ENCODE measurements at places on chromosomes 16 and 17.

- DNase-seq: no peak
Measured at GRCh38 chr16:5016967-5017677, 16.6 kb downstream of the NAGPA start.

- DNase-seq: no peak
Measured at GRCh38 chr17:82989881-82990280, 89.5 kb upstream of the METRNL start.

DNA sequence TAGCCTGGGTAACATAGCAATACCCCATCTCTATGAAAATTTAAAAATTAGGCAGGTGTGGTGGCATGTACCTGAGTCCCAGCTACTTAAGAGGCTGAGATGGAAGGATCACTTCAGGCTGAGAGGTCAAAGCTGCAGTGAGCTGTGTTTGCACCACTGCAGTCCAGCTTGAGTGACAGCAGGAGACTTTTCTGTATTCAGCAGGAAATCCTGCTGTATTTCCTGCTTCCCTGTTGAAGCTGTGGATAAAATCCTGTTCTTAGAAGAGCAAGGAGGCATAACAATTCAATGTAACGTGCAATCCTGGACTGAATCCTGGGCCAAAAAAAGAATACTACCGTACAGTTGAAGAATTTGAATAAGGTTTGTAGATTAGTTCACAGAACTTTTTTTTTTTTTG, 62.2 kb downstream of the FBXL20 start:
- no peak for DNase-seq

- DNase-seq: no peak
Measured at GRCh38 chr17:51611585-51611984, 351.2 kb downstream of the UTP18 start.

DNA sequence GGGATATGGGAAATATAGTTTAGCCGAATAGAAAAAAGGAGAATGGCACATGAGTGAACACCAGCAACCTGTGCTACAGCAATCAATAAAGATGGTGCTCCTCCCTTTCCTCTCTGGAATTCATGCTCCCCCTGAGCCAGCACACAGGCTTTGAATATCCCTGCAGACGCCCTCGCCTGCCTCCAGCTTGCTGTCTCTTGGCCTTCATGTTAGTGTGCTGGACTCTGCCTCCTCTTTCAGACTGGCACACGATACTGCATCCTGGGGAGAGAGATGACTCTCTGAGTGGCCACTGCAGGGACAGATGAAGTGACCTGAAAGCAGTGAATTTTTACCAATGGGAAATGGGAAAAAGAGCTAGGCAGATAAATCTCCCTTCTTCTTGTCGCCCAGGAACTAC, 498.6 kb upstream of the SALL1 start:
- no peak for DNase-seq
